Right ventricle myocardium inferior (tissue), 1 donor: ENCODE measurements at places on chromosomes 5 and 9. TPM values are rescaled to one million over a fixed set of nuclear protein-coding genes. Genes with fewer than 3 reads are reported as not detected.

DNA sequence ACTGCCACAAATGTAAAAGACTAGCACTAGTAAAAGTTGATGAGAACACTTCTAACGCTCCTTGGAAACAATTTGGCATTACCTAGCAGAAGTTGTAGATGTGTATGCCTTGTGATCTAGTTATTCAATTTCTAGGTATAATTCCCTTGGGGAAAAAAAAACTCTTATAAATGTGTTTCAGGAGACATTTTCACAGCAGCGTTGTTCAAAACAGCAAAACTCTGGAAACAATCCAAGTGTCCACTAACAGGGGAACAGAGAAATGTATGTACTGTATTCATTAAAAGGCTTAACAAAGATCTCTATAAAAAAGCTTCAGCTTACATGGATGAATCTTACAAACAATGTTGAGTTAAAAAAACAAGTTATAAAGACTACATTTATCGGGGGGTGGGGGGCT is 30.4 kb downstream of the NR3C1 start:
- DNase-seq: no peak

CEMIP2 gene
- 9.3 TPM for total RNA-seq

- no peak for DNase-seq
Observed at GRCh38 chr9:127174386-127175318, 52.2 kb upstream of the ANGPTL2 start.

DNA sequence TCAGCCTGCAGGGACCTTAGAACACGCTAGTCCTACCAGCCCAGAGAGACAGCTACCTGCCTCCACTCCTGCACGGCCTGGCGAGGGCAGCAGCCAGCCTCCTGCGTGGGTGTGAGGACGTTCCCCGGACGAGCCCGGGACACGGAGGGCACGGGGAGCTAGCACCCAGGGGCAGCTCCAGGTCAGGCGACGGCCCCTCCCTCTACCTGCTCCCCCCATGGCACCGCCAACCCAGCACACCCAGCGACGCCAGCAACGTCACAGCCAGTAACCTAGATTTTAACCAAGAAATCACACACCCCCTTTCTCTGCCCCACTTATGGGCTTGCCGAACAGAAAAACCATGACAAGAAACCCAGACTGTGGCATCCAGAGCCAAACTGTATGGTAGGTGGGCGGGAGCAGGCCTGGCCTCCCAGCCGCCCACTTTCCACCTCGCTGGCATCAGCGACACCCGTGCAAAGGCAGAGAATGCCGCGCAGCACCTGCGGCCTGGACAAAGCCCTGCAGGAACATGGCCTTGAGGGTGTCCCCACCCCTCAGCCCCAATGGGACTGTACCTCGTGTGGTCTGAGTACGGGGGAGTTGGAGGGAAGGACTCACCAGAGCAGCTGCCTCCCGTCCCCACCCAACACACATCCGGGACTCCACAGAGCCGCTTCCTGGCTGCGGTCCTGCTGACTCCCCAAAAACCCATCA is 47.9 kb downstream of the NACC2 start:
- DNase-seq: peak; percentile 62

DNA sequence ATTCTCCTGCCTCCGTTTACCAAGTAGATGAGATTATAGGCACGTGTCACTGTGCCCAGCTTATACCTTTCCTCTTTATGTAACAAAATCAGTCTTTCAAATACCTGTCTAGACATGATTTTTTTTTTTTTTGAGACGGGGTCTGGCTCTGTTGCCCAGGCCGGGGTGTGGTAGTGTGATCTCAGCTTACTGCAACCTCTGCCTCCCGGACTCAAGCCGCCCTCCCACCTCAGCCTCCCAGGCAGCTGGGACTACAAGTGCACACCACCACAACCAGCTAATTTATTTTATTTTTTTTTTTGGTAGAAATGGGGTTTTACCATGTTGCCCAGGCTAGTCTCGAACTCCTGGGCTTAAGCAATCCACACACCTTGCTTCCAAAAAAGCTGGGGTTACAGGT is 13.2 kb downstream of the NADK2 start:
- no peak for DNase-seq

GRCh38 chr5:14778792-14779070 is 92.8 kb downstream of the ANKH start:
- no peak for DNase-seq

HACD4 gene
- total RNA-seq: 1.1 TPM

GRCh38 chr9:123007269-123007668 is 26.2 kb upstream of the GPR21 start:
- no peak for DNase-seq
